ENCODE measurements at places on chromosomes 7 and 10. TPM values are rescaled to one million over a fixed set of nuclear protein-coding genes. Genes with fewer than 3 reads are reported as not detected.

GRCh38 chr10:76036111-76036940, 604.9 kb downstream of the LRMDA start:
- H3K4me3 ChIP-seq = no peak overlapping the region
- no peaks in the 10 kb centered on the region for H3K4me1 ChIP-seq
- no peak overlapping the region for H3K27ac ChIP-seq
- peaks cover 4% of the 10 kb centered on the region for H3K27me3 ChIP-seq
- H3K36me3 ChIP-seq = no peaks in the 10 kb centered on the region

DNA sequence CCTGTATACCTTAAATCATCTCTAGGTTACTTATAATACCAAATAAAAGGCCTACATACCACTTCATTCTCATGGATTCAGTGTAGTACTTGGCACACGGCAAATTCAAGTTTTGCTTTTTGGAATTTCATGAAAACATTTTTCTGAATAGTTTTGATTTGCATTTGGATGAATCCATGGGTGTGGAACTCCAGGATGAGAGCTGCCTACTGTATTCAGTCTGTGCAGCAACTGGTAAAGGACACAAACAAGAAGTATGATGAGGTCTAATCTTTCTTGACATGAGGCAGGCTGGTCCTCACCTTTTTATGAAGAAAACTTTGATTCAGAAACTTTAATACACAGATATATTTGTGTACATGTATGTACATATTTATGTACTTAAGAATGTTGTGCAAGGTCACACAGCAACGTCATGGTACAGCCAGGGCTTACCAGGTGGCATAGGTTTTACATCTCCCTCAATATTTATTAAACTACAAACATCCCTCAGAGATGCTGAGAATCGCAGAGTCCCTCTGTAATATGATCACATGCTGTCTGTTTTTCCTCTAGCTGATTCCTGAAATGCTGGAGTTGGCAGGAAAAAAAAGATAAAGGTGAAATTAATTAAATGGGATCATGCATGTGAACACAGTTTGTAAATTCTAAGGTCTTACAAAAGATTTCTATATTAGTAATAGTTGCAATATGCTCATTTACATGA, 239.6 kb downstream of the PRKG1 start:
- H3K4me3 ChIP-seq = no peak overlapping the region
- DNase-seq = no peak
- no peaks in the 10 kb centered on the region for H3K36me3 ChIP-seq
- no peaks in the 10 kb centered on the region for H3K4me1 ChIP-seq
- no peaks in the 10 kb centered on the region for H3K27me3 ChIP-seq
- H3K27ac ChIP-seq = no peak overlapping the region

GRCh38 chr10:1155791-1156615, 99.8 kb downstream of the WDR37 start:
- no peak overlapping the region for H3K27ac ChIP-seq
- H3K4me1 ChIP-seq = no peaks in the 10 kb centered on the region
- no peaks in the 10 kb centered on the region for H3K36me3 ChIP-seq
- no peaks in the 10 kb centered on the region for H3K27me3 ChIP-seq
- no peak overlapping the region for H3K4me3 ChIP-seq
- DNase-seq = no peak

- no peak for DNase-seq
- H3K27me3 ChIP-seq = no peaks in the 10 kb centered on the region
- no peak overlapping the region for H3K4me3 ChIP-seq
- peaks cover 3% of the 10 kb centered on the region for H3K36me3 ChIP-seq
- no peaks in the 10 kb centered on the region for H3K4me1 ChIP-seq
- no peak overlapping the region for H3K27ac ChIP-seq
Measured at GRCh38 chr7:96699219-96699871, 10.3 kb downstream of the SEM1 start.

DNA sequence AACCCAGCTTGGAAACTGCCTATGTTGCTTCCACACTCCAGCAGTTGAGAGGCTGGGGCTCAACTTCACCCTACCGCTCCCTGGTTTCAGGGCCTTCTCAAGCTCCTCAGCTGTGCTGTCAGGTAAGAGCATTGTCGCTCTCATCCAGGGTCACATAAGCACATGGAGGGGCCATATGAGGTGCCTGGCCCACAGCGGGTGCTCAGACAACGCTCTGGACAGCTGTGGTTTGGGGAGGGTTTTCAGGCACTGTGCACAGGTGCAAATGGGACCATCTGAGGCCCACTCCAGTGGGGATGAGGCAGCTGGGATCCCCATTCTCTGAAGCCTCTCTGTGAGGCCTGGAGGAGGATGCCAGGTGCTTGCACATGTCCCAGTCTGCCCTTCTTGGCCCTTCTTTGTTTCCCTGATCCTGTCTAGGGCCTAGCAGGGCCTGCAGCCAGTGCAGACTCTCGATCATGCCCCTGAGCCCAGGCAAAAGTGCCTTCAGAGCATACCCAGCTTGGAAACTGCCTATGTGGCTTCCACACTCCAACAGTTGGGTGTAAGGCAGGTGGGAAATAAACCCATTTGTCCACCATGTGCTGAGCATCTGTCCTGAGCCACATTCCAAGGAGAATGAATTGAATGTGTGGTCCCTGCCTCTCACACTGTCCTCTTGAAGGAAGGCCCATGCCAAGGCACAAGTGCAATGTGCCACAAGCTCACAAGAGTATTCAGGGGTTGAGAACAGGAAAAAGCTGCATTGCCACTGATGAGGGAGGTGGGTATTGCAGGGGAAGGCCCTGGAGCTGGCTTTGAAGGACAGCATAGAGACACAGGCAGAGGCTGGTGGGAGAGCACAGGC, 40.3 kb downstream of the VSTM4 start:
- no peaks in the 10 kb centered on the region for H3K4me1 ChIP-seq
- H3K4me3 ChIP-seq = no peak overlapping the region
- H3K27me3 ChIP-seq = no peaks in the 10 kb centered on the region
- no peaks in the 10 kb centered on the region for H3K36me3 ChIP-seq
- DNase-seq = no peak
- no peak overlapping the region for H3K27ac ChIP-seq

DNA sequence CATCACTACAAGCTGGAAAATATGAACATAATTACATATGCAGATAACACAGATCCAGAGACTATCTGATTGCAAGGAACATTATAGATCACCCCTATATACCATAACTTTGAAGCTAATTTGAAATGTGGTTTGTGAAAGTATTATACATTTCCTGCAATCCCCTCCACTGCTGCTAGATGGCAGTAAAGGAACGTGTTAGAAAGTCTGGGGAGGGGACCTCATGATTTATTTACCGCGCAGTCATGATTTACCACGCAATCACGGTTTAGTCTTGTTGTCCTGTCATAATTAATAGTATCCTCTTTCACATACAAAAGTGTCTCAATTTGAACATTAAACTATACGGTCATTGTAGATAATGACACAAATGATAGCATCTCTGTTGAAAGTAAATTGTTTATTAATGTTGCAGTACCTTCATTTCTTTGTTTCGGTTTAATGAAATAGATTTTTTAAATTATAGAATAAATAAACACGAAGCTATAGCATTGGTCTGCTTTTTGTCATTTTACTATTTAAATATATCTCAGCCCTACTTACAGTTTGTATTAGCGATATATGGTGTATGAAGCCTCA, 145.3 kb upstream of the PRSS1 start:
- no peak overlapping the region for H3K4me3 ChIP-seq
- peaks cover 37% of the 10 kb centered on the region for H3K4me1 ChIP-seq
- H3K27me3 ChIP-seq = no peaks in the 10 kb centered on the region
- DNase-seq = no peak
- H3K27ac ChIP-seq = no peak overlapping the region

SMO gene
- 11.7 TPM for total RNA-seq

SLC13A1 gene
- under 0.01 TPM for total RNA-seq
